Dorsolateral prefrontal cortex (tissue), 122 donors: ENCODE measurements at places on chromosomes 12 and 14. TPM values are rescaled to one million over a fixed set of nuclear protein-coding genes. Genes with fewer than 3 reads are reported as not detected.

TSPAN11 gene
- total RNA-seq = 4.5 TPM

DLK1 gene
- total RNA-seq = not detected

TSHR gene
- not detected for total RNA-seq

LRRC9 gene
- 2.3 TPM for total RNA-seq

ANO4 gene
- 32.3 TPM for total RNA-seq

FAR2 gene
- total RNA-seq = 45.3 TPM

HAL gene
- total RNA-seq = not detected
